ENCODE measurements at places on chromosomes 5 and 9.

DNA sequence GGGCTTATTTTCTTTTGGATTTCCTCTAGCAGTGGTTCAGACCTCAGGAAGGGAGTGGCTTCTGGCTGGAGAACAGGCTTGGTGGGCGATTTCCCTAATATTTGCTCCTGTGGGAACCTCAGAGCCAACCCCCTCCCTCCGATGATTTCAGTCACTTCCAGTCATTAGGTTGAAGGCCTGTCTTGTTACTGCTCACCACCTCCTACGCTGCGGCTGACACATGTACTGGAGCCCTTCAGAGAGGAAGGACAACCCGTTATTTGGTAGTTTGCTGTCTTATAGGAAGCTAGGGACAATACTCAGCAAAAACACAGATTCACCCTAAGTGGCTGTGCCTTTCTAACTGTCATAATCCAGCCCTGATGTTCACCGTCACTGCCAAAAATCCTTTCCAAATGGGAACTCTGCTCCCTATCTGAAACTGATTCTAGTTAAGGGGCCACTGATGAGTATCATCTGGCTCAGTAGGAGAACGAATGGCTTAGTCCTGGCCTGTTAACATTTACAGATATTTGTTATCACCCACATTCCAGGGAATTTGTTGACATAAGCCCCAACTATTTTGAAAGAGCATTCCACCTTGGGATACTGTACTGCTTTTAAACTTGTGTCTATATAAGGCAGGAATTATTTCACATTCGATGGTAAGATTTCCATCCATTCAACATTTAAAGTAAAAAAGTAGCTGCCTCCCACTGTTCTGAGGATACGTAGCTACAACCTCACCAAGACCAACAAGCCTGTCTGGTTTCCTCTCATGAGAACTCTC is 29.3 kb upstream of the ANKH start:
- peak; percentile 81 for DNase-seq

GRCh38 chr5:74035521-74035937 is 409.5 kb downstream of the ARHGEF28 start:
- peak; percentile 85 for DNase-seq

GRCh38 chr9:116342941-116343340 is 189.3 kb downstream of the PAPPA start:
- no peak for DNase-seq

- no peak for DNase-seq
Observed at GRCh38 chr9:131125038-131125287, 423 bp upstream of the NUP214 start.

- peak; percentile 74 for DNase-seq
Observed at GRCh38 chr5:72871366-72872024, 55.0 kb downstream of the TNPO1 start.

- DNase-seq = no peak
Observed at GRCh38 chr5:180117000-180117725, 45.6 kb upstream of the RNF130 start.

- DNase-seq = no peak
Observed at GRCh38 chr9:114737847-114738246, 55.9 kb upstream of the TEX48 start.

- DNase-seq = peak; percentile 31
Observed at GRCh38 chr9:84002344-84002743, 21.7 kb downstream of the RMI1 start.

DNA sequence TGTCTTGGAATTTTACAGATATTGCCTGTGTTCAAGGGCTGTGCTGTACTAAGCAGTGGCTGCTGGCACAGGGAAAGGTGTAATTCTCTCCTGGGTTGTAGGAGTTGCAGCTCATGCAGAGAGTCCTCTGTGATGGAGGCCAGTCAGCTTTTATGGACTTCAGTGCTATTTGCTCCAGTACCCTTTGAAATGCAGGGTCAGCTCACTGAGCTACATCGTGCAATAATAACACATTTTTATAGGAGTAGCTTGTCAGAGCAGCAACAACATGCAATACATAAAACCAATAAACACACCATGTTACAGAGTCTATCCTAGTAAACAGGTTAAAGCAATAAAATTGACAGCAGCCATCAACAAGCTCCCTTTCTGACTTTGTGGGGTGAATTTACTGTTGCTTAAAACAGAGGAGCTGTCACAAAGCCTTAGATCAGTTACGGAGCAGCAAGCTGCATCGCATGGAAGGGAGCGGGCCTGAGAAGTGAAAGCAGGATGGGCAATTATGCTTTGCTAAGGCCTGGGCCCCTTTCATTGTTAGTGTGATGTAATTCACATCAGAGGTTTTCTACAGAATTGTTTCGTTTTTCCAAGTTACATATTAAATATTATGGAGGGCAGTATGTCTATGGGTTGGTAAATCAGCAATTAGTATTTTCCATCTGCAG is 16.8 kb downstream of the CD180 start:
- no peak for DNase-seq

GRCh38 chr5:72179028-72179815 is 71.9 kb downstream of the MAP1B start:
- DNase-seq = peak; percentile 95

- peak; percentile 47 for DNase-seq
Observed at GRCh38 chr9:14153310-14153720, 160.6 kb downstream of the NFIB start.

DNA sequence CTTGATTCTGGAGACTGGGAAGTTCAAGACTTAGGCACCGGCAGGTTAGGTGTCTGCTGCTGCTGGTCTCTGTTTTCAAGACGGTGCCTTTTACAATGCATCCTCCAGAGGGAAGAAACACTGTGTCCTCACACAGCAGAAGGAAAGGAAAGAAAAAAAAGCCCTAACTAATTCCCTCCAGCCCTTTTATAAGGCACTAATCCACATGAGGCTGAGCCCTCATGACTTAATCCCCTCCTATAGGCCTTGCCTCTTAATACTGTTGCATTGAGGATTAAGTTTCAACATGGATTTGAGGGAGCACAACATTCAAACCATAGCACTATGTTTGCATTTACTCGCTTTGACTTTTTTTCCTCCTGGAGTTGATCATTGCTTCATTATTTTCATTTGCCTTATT is 585.9 kb downstream of the TLR4 start:
- no peak for DNase-seq

GRCh38 chr5:1161833-1162229 is 39.6 kb upstream of the SLC6A19 start:
- DNase-seq = no peak

DNA sequence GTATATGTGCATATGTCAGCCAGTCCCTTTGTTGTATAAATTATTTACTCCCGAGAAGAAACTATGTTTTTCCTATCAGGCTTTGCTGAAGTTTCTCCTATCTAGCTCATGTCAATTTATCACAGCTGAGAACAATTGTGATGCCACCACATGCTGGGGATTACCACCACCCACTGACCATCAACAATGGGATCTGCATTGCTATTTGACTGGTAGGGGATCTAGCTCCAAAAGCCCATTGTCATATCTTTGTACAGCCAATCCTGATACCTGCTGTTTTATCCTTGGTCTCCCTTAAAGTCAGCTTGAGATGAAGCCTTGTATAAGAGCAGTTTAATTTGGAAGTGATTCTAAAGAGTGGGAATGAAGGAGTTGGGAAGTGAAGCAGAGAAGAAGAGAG is 53.9 kb upstream of the KCNN2 start:
- DNase-seq = no peak

DNA sequence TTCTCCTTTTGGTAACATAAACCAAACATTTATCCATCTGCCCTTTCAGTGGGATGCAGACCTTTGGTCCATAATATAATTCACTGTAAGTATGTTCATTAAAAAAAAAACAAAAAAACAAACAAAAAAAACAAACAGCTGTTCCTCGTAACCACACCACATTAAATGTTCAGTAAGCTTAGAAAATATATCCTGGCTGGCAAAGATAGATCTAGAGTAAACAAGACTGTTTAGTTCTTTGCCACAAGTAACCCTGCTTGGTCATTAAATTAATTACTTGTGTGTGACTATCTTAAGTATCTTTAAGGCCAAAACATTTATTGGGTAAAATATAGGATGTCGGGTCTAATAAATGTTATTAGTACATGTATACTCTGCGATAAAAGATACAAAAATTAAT is 1717.1 kb downstream of the EFNA5 start:
- no peak for DNase-seq

GRCh38 chr5:9151684-9152427 is 394.0 kb downstream of the SEMA5A start:
- no peak for DNase-seq

GRCh38 chr5:40390281-40391149 is 289.2 kb upstream of the PTGER4 start:
- no peak for DNase-seq

DNA sequence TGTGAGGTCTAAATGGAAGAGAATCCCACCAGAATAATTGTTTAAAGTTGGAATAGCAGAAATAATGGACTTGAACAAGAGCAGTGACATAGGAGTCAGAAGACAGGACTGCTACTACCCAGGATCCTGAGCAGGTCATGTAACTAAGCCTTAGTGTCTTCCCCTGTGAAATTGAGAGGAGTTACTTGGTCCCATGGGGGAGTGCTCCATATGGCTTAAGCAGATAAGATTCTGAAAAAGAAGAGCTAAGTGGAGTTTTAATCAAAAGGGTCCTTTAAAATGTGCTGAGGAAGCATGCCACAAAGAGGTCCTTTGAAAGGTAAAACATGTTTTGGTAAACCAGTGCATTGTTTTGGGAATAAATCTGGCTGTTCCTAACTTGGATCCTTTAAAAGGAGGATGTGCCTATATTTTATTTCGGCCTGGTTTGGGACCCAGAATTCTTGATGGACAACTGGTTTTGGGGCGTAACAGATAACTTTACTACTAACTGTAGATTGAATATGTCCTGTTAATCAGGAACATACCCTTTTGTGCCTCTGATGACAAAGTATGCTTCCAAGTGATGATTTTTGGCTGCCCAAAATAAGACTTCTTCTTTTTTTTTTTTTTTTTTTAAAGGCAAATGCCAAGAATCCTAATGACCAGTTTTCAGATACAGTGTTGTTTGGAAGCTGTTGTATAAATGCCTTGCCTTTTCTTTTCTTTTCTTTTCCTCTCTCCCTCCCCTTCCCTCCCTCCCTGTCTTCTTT is 5.7 kb downstream of the RCL1 start:
- DNase-seq = no peak

DNA sequence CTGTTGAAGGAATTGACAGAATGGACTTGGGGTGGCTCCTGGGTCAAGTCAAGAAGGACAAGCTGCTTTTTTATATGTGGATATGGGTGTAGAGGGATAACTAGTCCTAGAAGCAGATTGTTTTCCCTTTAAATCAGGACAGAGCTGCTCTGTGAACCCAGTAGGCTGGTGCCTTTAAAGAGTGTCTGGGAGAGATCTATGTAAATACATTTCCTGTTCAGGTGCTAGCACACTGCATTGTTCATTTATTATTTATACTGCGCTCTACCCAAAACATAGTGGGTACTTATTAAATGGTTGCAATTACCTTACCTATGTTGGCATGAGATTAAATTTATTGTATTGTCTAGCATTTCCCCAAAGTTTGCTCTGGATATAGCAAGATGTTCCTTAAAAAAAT is 86.6 kb upstream of the EQTN start:
- DNase-seq = no peak

Data from fibroblast of pulmonary artery (primary cell).